Stimulated activated CD8-positive, alpha-beta memory T cell treated with anti-CD3 and anti-CD28 coated beads, Interleukin-15, amount 100 ng/mL, for 1 hour (primary cell): ENCODE measurements at places on chromosomes 3 and 15.

DNA sequence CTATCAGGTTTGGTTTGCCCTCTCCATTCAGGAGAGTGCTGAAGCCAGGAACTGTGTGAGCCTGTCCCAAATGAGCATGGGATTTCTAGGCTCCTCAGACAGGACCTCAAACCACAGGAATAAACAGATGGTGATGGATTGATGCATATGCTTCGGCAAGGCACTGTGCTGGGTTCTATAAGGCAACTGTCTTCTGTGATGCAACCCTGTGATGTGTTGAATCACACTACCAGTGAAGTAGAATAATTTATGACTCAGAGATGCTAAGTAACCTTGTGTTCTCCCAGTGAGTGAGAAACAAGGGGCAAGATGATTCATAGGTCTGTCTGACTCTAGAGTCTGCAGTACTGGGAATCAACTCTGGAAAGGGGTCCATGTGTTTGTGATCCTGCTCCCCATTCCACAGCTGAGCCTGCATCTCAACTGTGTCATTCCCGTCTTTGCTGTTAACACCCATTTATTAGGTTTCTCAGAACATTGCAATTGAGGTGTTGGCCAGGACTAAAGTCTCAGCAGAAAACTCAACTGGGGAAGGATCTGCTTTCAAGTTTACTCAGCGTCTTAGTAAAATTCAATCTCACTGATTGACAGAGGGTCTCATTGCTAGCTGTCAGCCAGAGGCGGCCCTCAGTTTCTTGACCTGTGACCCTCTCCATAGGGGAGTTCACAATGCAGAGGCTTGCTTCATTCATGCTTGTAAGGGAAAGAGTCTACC lies 510.1 kb upstream of the CFAP20DC start:
- DNase-seq = no peak

DNA sequence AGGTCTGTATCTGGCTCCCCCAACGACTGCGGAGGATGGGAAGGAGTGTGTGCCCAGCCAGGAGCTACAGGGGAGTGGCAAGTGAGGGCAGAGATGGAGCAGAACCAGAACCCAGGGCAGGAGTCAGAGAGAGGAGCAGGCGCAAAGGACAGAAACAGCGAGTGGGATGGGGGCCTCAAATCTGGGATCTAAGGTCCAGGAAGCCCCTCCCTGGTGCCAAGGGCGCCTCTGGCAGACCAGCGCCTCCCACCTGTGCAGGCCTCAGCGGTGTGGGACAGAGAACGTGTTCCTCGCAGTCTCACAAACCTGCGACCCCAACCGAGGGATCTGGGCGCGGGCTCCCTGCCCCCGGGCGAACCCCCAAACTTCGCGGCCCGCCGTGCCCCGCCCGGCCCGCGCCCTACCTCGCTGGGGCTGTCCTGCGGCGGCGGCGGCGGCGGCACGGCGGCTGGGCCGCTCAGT lies 301 bp downstream of the PCBP4 start:
- DNase-seq = no peak

- no peak for DNase-seq
Measured at GRCh38 chr3:69567023-69567709, 172.1 kb upstream of the MITF start.

DNA sequence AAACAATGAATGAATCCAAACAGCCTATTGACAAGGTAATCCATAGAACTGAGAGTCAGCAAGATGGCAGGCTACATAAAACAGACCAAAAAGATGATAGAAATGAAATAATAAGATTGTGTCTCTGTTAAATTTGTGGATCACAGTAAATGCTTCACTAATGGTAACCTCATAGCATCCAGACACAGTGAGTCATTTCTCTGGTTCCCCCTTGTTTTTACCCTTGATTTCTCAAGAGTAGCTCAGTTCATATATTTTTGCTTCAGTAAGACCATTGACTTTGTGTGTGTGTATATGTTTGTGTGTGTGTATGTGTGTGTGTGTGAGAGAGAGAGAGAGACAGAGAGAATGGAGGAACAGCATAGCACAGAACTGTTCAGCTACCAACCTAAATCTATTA lies 546.9 kb downstream of the RBMS3 start:
- DNase-seq = no peak

GRCh38 chr3:193830791-193831191 lies 237.8 kb downstream of the OPA1 start:
- no peak for DNase-seq

DNA sequence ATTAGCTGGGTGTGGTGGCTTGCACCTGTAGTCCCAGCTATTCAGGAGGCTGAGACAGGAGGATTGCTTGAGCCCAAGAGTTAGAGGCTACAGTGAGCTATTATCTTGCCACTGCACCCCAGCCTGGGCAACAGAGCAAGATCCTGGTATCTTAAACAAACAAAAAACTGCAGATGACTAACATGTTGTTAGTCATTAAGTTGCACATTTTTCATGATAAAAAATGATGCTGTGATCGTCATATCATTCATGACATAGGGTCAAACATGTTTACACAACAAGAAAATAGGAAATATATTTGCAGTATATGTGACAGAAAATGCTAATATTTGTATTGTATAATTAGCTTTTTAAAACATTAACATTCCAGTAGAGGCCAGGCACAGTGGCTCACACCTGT lies 20.2 kb upstream of the DAPK2 start:
- no peak for DNase-seq

DNA sequence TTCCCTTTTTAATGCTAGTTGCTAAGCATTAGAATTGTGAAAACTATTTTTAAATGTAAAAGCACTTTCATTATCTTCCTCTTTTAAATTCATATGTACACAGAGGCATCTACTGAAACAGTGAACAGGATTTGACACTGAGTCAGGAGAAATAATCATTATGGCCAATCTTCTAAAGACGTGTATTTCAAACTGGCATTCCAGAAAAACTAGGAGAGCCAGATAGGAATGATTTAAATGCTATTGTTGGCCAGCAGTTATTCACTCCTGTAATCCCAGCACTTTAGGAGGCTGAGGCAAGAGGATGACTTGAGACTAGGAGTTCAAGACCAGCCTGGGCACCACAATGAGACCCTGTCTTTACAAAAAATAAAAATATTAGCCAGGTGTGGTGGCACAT lies 67.6 kb upstream of the RAP2B start:
- no peak for DNase-seq

DNA sequence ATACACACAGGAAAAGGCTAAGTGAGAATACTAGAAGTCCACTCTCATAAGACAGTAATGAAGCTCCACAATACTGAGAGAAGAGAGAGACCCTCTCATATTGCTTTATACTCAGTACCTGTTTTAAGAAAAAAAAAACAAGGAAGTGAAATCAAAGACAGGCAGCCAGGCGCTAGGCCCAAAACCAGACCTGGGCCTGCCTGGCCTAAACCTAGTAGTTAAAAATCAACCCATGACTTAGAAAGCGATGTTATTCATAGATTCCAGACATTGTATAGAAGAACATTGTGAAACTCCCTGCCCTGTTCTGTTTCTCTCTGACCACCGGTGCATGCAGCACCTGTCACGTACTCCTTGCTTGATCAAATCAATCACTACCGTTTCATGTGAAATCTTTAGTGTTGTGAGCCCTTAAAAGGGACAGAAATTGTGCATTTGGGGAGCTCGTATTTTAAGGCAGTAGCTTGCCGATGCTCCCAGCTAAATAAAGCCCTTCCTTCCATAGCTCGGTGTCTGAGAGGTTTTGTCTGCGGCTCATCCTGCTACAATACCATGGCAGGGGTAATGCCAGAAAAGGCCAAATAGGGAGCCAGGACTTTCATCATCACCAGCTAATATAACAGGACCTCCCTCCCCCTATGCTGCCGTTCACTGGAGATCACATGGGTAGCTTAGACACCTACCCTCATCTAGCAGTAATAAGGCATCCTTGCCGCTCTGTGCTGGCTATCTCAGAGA lies 1294.1 kb downstream of the NSUN3 start:
- no peak for DNase-seq

DNA sequence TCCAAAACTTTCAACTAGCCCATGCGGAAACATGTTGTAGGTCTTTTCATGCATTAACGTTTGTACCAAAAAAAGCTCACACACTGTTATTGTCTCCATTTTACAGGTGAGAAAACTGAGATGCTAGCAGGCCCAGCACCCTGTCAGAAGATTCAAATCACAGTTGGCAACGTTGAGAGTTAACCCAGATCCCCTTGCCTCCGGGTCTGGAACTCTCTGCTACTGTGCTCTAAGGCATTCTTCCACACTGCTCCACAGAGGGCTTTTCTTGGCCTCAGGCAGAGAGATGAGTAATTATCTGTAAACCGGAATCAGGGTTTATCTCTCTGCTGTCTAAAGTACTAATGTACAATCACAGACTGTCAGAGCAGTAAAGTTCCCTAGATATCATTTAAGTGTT lies 186.0 kb upstream of the LPP start:
- DNase-seq = no peak

GRCh38 chr3:134065252-134066157 lies 35.8 kb upstream of the SLCO2A1 start:
- DNase-seq = no peak
